Activated CD4-positive, alpha-beta T cell treated with anti-CD3 and anti-CD28 coated beads, Interleukin-2, amount 50 U/mL, for 16 hours (primary cell): ENCODE measurements at places on chromosomes 11 and 22.

- DNase-seq, result no peak
These were observed 87.8 kb upstream of the BMAL1 start for GRCh38 chr11:13189561-13190426.

DNA sequence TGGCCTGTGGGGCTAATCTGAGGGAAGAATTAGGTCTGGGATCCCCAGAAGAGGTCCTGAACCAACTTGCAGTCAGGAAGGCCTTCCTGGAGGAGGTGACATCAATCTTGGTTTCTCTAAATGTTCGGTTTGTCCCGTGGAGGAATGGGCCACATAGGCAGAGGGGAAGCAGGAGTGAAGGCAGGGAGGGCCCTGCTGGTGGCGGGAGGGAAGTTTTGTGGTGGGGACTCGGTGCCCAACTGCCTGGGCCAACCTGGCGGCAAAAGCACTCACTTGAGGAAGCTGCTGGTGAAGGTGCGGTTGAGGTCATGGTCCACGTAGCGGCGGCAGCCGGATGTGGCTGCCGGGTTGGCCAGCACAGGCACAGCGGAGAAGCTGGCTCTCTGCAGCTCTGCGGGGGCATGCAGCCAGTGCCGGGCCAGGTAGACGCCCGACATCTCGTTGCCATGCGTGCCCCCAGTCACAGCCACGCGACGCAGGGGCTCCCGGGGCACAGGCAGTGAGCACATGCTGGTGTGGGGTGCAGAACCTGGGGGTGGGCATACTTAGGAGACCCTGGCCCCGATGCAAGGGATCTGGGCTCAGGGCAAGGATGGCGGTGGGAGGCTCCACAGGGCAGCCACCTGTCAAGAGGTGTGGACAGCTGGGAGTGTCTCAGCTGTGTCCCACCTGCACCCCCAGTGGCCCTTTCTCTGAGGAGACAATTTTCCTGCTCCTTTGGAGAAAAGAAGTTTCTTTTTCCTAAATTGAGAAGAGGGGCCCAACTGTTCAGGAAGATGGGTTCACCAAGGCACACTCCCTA lies 3.8 kb downstream of the ACY3 start:
- DNase-seq, result peak; percentile 71

DNA sequence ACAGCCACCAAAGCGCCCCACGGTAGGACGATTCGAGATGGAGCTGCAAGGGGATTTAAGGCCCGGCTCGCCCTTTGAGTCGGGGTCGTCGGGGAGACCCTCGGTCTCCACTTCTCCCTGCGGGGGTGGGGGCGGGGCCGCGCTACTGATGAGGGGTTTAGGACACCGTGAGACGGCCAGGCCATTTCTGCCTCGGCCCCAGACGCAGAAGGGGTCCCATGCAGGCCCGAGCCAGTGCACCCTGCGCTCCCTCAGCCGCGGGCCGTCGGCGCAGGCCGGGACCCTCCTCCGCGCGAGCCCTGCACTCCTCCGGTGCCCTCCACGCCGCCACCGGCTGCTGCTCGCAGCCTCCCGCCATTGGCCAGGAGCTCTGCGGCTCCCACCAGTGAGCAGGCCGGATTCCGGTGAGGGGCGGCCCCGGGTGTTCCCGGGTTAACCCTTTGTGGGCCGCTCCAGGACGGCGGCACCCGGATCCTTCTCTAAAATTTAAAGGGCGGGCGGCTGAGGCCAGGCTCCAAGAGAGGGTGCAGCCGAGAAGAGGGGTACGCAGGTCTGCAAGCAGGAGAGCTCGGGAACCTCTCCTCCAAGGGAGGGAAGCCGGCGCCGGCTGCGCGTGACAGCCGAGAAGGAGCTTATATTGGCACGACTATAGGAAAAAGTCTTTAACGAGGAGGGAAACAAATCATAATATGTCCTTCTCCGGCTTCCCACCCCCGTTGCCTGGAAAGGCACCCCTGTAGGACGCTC lies 18.0 kb downstream of the CREB3L1 start:
- peak; percentile 53 for DNase-seq

DNA sequence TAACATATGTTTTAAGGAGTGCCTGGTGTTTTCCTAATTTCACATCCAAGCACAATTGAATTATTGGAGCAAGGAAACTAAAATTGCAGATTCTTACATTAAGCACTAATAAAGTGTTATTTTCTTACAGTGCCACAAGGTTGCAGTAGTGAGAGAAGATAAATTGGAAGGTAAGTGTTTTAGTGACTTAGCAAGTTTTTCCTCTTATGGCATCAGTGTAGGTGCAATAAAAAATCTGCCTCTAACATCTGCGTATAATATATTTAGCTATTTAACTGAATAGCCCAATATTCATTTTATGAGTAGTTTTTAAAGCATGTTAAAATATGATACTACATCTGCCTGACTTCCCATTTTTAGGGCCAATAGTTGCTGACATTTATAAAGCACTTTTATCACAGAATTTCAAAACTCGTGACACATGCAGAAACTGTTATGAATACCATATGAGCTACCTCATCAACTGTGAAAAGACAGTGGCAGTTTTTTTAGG lies 19.0 kb downstream of the POLD3 start:
- DNase-seq, result no peak

- no peak for DNase-seq
These were observed 11.8 kb downstream of the TMEM184B start for GRCh38 chr22:38260761-38261681.

- no peak for DNase-seq
These were observed 38.3 kb upstream of the CCDC34 start for GRCh38 chr11:27401280-27401832.

DNA sequence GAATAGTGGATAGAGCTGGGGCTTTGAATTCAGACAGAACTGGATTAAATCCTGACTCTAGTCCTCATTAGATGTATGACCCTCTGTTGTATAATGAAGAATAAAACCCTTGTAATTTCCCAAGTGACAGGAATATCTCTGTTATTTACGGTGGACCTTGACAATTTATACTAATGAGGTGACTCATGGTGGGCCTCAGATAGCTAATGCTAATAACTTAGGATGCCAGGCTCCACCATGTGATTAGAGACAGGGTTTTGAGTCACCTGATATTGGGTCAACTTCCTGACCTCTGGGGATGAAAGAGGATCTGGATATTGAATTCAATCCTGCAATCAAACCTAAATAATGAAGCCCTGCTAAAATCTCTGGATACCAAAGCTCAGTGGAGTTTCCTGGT lies 33.6 kb downstream of the OSBP start:
- DNase-seq, result no peak
